Fibroblast of lung (primary cell): ENCODE measurements at places on chromosomes 12 and 14. TPM values are rescaled to one million over a fixed set of nuclear protein-coding genes. Genes with fewer than 3 reads are reported as not detected.

DNA sequence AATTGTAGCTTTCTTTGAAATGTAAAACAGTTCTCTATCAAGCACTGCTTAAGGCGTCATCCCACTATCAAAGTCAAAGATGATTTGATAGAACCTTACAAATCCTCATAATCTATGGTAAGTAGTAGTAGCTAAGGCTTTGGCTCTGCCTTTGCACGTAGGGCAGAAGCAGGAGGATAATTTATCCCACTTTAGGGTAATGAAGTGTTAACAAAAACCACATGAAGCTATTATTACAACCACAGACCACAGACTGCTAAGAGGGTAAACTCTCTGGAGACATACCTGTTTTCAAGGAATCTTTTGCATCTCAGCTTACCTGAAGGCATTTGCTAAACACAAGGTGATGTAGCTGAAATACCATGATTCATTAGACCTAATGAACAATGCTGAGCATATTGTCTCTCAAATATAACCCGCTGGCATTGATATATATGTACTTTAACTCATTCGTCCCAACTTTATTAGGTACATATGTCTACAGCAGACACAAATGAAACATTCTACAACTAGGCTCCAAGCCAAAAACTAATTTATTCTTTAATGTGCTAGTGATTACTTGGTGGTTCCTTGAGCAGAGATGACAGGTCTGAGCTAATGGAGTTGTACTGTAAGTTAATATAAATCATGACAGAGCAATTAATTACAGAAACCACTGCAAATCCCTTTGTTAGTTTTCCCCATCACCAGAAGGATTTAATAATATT lies 368.8 kb downstream of the ETNK1 start:
- DNase-seq, result peak; percentile 70

DNA sequence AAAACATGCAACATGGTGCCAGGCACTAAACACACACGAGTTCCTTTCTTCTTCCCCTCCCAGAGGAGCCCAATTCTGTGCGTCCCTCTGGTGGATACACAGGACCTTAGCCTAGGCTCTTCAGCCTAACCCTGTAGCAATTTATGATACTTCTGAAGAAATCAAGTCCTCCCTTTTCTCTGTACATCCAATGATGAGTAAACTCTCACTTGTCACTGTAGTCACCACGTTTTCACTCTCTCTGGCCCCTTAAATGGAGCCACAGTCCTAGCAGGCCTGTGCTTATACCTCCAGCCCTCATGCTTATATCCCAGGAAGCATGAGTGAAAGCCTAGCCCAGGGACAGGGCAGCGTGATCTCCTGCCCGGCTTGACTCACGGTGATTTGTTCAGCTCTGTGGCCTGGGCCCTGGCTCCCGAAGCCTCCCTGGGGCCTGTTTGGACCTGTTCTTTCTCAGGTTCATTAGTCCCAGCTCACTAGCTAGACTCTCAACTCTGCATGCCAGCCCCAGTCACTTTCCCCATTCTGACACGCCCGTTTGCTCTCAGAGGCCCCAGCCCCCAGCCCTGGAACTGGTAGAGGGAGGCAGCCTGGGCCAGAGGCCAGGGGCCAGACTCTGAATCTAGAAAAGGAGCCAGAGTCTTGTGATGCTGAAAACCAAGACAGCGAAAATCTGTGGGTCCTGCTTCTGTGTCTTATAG lies 24.1 kb upstream of the PLEKHG3 start:
- no peak for DNase-seq

GRCh38 chr14:32941668-32942065 lies 3.0 kb downstream of the NPAS3 start:
- no peak for DNase-seq

CEBPE gene
- not detected in 2 replicates for total RNA-seq

GRCh38 chr12:89468648-89469326 lies 55.8 kb downstream of the GALNT4 start:
- no peak for DNase-seq

ITGA7 gene
- 40.3 and 130 TPM in 2 replicates for total RNA-seq
